ENCODE measurements at places on chromosomes 5 and 9.

- DNase-seq, result no peak
These were observed 243.0 kb downstream of the ZSWIM6 start for GRCh38 chr5:61575103-61575502.

DNA sequence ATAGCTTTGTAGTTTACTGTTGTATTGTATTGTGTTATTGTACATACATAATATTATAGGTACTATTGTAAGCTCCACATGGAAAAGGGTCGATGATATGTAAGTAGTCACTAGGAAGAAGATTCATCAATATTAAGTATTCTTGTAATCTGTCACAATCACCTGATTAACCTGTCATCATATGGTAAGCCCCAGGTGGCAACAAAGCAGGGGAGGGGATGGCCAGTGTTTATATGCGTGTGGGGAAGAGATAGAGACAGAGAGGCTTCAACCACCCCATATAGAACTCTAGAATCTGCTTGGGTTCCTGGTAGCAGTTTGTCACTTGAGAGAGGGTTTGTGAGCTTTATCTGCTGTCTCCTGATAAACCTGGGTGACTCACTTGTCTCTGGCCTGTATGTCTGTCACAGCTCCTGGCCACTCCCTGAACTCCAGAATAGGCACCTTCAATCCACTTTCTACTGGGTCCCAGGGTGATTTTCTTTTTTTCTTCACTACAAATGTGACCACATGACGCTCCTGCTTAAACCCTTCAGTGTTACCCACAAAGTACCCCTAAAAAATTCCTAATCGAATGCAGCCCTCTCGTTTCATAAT, 48.9 kb upstream of the CPEB4 start:
- no peak for DNase-seq

- DNase-seq, result no peak
These were observed 24.6 kb upstream of the ANKH start for GRCh38 chr5:14896131-14896530.

DNA sequence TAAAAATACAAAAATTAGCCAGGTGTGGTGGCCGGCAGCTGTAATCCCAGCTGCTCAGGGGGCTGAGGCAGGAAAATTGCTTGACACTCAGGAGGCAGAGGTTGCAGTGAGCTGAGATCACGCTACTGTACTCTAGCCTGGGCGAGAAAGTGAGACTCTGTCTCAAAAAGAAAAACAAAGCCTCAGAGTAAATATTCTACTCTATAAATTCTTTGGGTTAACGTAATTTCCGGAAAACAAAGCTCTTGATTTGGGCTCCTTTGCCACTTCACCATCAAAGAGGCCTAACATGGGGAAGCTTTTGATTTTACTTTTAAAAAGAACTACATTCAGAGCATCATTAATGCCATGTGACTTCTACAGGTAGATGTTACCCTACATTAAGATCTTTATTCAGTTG, 103.1 kb downstream of the SERINC5 start:
- no peak for DNase-seq

DNA sequence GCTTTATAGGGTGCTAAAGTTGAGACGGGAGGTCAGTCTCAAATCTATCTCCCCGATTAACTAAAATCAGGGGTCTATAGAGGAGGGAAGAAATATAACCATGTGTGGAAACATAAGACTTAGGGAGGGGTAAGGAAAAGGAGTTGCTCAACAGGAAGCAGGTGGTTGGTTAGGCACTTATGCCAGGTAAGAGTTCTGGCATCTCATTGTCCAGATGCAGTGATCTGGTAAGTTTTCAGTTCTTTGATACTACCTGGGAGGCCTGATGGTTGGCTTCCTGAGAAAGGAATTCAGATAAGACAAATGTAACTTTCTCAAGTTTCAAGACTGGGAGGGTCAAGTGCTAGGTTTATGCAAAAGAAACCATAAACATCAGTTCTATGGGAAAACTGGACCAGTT, 47.7 kb downstream of the CERT1 start:
- DNase-seq, result no peak

GRCh38 chr5:135219868-135220267, 179.2 kb downstream of the MACROH2A1 start:
- peak; percentile 70 for DNase-seq

GRCh38 chr9:113589407-113589806, 125.9 kb downstream of the RGS3 start:
- DNase-seq, result no peak

DNA sequence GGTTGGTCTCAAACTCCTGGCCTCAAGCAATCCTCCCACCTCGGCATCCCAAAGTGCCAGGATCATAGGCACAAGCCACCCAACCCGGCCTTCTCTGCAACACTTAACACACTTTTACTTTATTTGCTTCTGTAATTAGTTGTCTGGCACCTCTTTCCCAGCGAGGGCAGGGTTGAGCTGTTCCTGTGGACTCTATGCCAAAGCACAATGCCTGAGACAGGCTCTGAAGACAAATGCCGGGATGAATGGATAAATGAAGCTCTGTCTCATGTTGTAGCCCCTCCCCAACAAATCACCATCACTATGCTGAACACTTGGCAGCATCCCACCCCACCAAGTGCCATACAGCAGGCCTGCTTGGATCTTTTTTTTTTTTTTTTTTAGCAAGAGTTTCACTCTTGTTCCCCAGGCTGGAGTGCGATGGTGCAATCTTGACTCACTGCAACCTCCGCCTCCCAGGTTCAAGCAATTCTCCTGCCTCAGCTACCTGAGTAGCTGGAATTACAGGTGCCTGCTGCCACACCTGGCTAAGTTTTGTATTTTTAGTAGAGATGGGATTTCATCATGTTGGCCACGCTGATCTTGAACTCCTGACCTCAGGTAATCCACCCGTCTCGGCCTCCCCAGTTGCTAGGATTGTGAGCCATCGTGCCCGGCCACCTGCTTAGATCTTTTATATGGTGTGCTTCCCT, 21.3 kb downstream of the GPX3 start:
- no peak for DNase-seq

DNA sequence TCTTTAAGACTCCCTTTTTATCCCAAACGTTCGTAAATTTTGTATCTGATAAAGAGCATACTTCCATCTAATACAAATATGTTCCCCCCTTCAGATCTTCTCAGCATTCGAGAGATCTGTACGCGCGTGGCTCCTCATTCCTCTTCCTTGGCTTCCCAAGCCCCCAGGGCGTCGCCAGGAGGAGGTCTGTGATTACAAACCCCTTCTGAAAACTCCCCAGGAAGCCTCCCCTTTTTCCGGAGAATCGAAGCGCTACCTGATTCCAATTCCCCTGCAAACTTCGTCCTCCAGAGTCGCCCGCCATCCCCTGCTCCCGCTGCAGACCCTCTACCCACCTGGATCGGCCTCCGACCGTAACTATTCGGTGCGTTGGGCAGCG, 19.9 kb downstream of the CDKN2A start:
- no peak for DNase-seq

GRCh38 chr5:132294728-132295504, 722 bp downstream of the SLC22A4 start:
- DNase-seq, result peak; percentile 66

GRCh38 chr5:61496860-61497259, 164.8 kb downstream of the ZSWIM6 start:
- DNase-seq, result no peak

DNA sequence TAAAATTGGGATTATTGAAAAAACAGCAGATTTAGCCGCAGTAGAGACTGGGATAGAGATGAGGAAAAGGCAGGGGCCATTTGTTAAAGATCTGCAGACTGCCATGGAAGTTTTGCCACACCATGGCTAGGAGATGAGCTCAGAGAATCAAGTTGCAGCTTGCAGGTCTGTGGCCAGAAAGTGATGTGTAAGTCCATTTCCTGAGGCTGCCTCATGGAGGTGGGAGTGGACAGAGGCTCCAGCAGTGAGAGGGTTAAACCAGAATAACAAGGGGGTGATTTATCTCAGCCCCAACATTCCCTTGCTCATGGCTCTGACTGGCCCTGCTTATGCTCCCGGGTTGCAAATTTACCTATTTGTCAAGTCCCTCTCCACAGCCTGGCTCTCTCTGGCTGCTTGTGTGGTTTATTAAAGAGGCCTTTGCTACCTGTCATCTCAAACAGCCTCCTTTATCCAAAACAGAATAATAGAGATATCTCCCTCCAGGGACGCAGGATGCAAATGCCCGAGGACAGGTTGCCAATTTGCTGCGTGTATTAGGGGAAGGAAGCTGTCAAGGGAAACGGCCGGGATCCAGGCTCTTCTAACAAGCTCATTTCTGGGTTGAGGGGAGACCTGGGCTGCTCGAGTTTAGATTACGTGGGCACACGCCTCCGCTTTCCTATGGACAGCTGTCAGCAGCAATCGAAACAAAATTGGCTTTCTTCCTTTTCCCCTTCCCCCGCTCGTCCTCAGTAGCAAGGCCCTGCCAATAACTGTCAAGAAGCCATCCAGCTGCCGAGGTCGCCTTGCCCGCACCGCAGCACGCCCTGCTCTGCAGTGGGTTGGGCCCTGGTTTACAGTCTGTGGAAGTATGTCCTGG, 72.8 kb upstream of the PITX1 start:
- DNase-seq, result no peak

- no peak for DNase-seq
These were observed 25.3 kb downstream of the CSNK1G3 start for GRCh38 chr5:123537256-123537655.

- no peak for DNase-seq
These were observed 182.7 kb downstream of the PAPPA start for GRCh38 chr9:116336133-116336862.

DNA sequence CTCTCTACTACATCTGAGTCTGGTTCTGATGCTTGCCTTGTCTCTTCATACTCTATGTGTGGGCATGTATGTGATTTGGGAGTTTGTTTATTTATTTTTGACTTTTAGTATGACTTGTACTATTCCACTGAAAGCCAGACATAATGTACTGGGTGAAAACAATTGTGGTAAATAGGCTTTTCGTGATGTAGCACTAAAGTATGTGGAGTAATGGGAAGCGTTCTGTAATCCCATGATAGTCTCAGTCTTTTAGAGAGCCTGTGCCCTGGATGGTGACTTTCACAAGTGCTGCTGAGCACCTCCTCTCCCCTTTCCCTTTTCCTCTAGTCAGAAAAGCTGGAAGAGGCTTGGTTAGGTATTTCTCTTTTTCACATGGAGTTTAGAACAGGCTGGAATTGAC, 85.8 kb upstream of the S1PR3 start:
- DNase-seq, result no peak

DNA sequence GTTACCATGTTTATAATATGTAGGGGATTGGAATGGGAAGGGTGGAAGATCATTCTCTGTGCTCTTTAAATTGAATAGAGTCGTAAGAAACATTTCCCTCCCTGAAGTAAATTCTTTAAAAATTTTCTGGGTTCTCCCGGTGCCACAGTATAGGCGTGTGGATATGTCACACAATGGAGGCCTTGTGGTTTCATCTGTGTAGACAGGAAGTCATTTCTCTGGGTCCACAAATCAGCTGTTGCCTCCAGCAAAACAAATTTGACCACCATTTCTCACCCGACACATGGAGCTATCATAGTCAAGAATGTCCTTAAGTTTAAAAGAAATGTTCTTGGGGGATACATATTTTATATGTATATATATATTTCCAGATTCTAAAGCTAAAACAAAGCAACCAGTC, 17.4 kb downstream of the CEP78 start:
- DNase-seq, result no peak

DNA sequence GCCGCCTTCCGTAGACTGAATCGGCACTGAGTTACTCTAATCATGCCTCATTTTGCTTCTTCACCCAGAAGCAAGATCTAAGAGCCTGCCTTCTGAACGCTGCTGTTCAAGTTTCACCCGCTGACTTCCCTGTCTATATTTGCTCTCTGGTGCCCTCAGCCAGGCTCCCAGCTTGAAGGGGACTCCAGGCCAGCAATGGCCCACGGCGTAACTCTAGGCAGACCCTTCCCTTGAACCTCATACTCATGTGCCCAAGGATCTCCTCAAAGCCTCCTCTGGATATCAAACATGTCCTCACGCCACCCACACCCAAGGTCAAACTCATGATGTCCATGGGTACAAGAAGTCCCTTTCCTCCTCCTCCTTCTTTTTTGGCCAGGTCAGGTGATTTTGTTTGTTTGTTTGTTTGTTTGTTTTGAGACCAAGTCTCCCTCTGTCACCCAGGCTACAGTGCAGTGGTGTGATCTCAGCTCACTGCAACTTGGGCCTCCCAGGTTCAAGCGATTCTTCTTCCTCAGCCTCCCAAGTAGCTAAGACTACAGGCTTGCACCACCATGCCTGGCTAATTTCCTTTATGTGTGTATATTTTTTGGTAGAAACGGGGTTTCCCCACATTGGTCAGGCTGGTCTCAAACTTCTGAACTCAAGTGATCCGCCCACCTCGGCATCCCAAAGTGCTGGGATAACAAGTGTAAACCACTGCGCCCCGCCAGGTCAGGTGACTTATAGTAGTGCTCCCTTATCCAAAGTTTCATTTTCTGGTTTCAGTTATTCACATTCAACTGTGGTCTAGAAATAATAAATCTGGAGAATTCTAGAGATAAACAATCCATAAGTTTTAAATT, 239.0 kb downstream of the SYK start:
- no peak for DNase-seq

DNA sequence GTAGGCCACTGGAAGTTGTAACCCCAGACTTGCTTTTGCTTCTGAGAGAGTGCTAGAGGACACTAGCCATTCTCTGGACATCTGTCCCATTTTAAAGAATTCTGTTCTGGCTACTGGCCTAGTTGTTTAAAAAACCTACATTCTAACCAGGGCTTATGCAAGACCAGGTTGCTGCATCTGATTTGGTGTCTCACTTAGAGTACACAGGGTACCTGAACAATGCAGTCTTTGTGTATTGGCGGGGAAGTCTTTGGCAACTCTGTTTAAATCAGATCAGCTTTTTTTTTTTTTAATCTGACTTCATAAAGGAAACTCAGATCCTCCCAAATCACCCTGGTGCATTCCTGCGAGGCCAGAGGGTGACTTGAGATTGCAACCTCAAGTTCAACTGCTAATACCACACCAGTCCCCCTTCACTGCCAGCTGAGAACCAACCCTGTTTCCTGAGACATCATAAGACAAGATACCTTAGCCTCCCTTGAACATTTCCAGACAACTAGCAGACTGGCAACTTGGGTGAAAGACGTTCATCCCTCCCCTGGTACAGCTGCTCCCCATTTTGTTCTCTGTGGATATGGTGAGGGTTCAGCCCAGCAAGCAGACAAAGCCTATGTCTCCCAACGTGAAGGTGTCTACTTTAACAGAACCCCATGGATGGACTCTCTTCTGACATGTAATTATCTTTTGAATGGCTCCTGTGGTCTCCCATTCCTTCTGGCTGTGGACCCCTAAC, 27.0 kb downstream of the SKP1 start:
- no peak for DNase-seq

GRCh38 chr5:42948961-42949347, 91.2 kb downstream of the ANXA2R start:
- DNase-seq, result no peak
